Stimulated activated CD8-positive, alpha-beta memory T cell treated with anti-CD3 and anti-CD28 coated beads, Interleukin-7, amount 100 ng/mL, for 1 hour (primary cell): ENCODE measurements at places on chromosomes 13 and 19.

DNA sequence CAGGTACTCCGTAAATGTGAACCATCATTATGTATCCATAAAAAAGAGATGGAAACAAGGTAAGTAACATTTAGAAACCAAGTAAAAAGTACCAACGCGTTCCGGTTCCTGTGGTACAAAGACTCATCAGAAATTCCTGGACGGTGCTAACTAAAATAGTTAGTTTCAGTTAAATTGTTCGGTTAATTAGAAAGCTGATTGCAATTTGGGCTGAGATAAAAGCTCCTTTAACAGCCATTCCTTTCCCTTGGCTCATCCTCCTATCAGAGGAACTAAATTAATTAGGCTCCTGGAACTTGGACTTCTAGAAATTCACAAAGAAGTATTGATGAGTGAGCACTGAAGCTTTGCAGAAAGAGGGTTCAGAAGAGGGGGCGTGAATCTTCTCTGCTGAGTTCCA lies 63.5 kb downstream of the SOX1 start:
- DNase-seq = no peak

DNA sequence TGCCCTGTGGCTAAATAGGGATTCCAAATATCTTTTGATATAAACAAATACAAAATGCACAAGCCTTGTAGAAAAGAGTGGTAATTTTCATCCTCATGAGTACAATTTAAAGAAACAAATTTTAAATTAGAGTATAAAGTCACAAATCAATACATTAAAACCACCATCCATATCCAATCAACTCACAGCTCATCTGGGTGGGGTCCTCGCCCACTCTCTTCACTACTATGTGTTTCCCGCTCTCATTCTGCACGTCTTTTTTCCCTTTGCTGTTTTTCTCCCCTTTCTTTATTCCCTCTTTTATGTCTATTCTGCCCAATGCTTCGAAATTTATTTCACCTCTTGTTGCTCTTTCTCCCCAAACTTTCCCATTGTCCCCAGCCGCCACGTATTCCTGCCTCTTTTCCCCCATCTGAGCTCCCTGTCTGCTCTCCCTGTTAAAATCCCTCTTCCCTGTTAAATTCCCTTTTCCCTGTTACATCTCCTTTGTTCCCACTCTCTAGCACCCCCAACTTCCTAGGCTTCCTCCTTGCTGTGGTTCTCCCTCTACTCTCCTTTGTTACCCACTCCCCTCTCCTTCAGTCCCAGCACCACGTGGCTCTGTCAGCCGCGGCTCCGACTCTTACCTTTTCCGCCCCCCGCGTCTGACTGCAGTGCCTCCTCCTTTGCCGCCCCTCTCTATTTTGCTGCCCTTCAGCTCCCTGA lies 1.3 kb downstream of the ZNF616 start:
- DNase-seq = no peak

DNA sequence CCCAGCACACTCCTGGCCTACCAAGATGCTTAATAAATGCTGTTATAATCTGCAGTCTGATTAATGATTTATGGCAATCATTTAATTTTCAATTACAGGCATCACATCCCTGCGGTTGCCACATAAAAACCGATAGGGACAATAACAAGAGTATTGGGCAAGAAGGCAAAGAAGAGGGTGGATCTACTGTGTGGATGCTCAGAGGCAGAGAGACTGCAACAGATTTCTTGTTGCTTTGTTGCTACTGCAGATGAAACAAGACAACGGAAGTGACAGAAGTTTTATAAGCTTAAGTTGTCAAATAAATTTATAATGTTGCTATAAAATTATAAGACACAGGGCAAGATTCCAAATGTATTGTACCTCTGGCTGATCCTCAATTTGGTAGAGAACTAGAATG lies 154.8 kb downstream of the ABCC4 start:
- DNase-seq = no peak

GRCh38 chr19:41193430-41194156 lies 574 bp downstream of the CYP2S1 start:
- no peak for DNase-seq

- DNase-seq = no peak
Observed at GRCh38 chr13:19955873-19956559, 2.5 kb upstream of the ZMYM2 start.

DNA sequence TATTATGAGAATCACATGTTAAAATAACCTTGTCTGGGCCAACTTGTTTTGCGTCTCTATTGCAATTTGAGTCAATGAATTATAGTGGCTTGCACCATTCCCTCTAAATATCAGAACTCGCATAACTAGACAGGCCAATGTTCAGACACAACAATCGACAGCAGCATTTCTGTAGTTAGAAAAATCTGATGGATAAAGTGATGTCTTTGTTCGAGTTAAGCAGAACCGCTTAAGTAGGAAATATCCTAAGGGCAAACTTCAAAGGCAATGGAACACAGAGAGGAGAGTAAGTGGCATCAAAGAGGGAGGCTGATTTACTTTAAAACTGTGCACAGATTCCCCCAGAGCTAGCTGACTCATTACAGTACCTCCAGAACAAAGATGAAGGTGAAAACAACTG lies 333.9 kb downstream of the NALCN start:
- no peak for DNase-seq

GRCh38 chr13:99270518-99270917 lies 12.3 kb upstream of the GPR18 start:
- no peak for DNase-seq

DNA sequence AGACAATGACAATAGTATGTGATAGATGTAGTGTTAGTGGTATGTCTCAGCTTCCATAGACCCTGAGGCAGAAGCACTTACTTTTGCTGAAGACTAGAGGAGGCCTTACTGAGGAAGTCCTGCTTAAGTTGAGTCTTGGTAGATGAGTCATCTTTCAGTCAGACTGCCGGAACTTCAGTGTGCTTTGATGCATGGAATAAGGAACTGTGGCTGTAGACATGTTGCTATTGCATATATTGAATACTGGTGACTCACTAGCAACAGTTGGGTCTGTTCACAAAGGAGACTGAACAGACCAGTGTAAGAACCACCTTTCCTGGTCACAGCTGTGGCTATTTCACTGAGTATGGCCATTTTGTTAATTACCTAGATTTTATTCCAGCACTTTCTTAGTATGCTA lies 1000.6 kb downstream of the OLFM4 start:
- no peak for DNase-seq

DNA sequence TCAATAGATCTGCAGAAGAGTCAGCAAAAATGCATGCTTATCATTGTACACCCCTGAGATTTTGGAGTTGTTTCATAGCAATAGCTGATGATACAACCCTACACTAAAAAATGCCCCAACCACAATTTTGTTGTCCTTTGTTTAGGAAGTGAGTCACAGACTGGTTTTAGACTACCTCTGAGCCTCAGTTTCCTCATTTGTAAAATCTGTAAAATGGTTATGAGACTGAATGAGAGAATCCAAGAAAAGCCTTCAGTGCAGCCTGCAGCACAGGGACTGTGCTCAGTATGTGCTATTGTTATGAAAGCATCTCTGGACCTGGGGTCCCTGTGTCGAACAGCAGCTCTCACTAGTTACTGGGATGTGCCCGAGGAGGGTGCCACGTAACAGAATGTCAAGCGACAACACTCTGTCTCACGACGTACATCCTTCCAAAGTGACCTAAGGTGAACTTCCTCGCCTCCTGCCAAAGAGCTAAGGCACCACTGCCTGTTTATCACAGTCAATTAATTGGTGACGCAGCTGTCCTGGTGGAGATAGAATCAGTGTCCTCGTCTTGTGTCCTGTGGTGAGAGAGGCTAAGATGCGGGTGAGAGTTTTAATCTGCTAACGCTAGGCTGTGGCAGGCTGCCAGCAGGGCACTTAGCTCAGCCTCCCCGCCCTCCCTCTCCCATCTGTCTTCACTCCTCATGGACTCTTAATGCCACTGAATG lies 18.1 kb downstream of the DHRS12 start:
- no peak for DNase-seq

- no peak for DNase-seq
Observed at GRCh38 chr19:23539499-23539898, 144.2 kb upstream of the ZNF91 start.

GRCh38 chr13:100131863-100132574 lies 43.1 kb downstream of the PCCA start:
- DNase-seq = no peak

- DNase-seq = no peak
Observed at GRCh38 chr13:50268500-50268899, 253.3 kb downstream of the KCNRG start.

DNA sequence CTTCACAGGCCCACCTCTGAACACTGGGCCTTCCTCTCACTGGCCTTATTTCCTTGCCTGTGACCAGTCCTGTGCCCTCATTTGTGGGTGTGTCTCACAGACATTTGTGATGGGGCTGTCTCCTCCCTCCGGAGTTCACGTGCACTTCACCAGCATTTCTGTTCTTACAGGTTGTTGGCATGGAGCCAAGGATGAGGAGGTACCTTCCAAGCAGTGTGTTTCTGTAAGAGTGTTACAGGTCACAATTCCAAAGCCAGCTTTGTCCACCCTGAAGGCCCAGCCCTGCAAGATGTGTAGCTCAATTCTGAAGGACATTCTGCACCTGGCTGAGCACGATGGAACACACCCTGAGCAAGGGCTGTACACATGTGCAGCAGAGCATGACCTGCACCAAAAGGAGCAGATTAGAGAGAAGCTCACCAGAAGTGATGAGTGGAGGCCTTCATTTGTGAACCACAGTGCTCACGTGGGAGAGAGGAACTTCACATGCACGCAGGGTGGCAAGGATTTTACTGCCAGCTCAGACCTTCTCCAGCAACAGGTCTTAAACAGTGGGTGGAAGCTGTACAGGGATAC lies 8.1 kb downstream of the ZNF749 start:
- no peak for DNase-seq

GRCh38 chr19:34475975-34476594 lies 5.5 kb upstream of the WTIP start:
- DNase-seq = no peak

- no peak for DNase-seq
Observed at GRCh38 chr13:39484506-39485313, 118.3 kb downstream of the LHFPL6 start.

- DNase-seq = no peak
Observed at GRCh38 chr13:28423010-28423409, 71.9 kb downstream of the FLT1 start.

GRCh38 chr19:49347835-49348234 lies 12.6 kb downstream of the CD37 start:
- no peak for DNase-seq
